SJSA1 (cell line): ENCODE measurements at places on chromosomes 4 and X. TPM values are rescaled to one million over a fixed set of nuclear protein-coding genes. Genes with fewer than 3 reads are reported as not detected.

PLK4 gene
- 39.9 and 81.7 TPM in 2 replicates for total RNA-seq

SSX2 gene
- not detected in 2 replicates for total RNA-seq

MAGEA10 gene
- total RNA-seq, result not detected in 2 replicates

MAGEB10 gene
- total RNA-seq, result not detected in 2 replicates

LGI2 gene
- not detected in 2 replicates for total RNA-seq

GRCh38 chr4:8236106-8236919, 33.2 kb upstream of the HTRA3 start:
- no peaks in the 10 kb centered on the region for H3K4me1 ChIP-seq
- no peaks in the 10 kb centered on the region for H3K27me3 ChIP-seq
- H3K4me3 ChIP-seq, result no peak overlapping the region
- no peak overlapping the region for H3K27ac ChIP-seq
- no peaks in the 10 kb centered on the region for H3K36me3 ChIP-seq
- DNase-seq, result no peak

GRCh38 chrX:8297766-8298165, 126.7 kb upstream of the VCX2 start:
- no peak for DNase-seq
- no peaks in the 10 kb centered on the region for H3K4me1 ChIP-seq
- no peaks in the 10 kb centered on the region for H3K27me3 ChIP-seq
- H3K27ac ChIP-seq, result no peak overlapping the region
- H3K36me3 ChIP-seq, result no peaks in the 10 kb centered on the region

DNA sequence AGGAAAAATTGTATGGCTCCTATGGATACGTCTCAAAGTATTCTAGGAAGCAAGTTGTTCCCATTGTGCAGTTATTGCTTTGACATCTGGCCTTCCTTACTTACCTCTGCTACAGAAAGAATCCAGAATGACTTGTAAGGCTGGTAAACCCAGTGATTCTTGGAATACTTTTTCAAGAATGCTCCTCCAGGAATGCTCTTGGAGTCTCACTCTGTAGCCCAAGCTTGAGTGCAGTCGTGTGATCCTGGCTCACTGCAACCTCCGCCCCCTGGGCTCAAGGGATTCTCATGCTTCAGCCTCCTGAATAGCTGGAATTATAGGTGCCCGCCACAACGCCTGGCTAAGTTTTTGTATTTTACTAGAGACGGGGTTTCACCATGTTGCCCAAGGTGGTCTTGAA, 38.1 kb downstream of the GAB1 start:
- no peaks in the 10 kb centered on the region for H3K4me1 ChIP-seq
- no peak for DNase-seq
- no peaks in the 10 kb centered on the region for H3K27me3 ChIP-seq
- H3K4me3 ChIP-seq, result no peak overlapping the region
- H3K36me3 ChIP-seq, result no peaks in the 10 kb centered on the region

- H3K27me3 ChIP-seq, result no peaks in the 10 kb centered on the region
- H3K27ac ChIP-seq, result no peak overlapping the region
- no peaks in the 10 kb centered on the region for H3K36me3 ChIP-seq
- H3K4me3 ChIP-seq, result no peak overlapping the region
Observed at GRCh38 chr4:25425361-25425760, 48.3 kb downstream of the ANAPC4 start.

- H3K4me3 ChIP-seq, result no peak overlapping the region
- H3K36me3 ChIP-seq, result no peaks in the 10 kb centered on the region
- DNase-seq, result no peak
Observed at GRCh38 chr4:115128037-115128436, 14.6 kb upstream of the NDST4 start.

GRCh38 chr4:68592673-68593072, 16.6 kb upstream of the UGT2B17 start:
- H3K27me3 ChIP-seq, result 0 out of 2 replicates have a peak, but pooled peaks cover 2% of the 10 kb centered on the region
- H3K4me3 ChIP-seq, result no peak overlapping the region
- no peak overlapping the region for H3K27ac ChIP-seq

DNA sequence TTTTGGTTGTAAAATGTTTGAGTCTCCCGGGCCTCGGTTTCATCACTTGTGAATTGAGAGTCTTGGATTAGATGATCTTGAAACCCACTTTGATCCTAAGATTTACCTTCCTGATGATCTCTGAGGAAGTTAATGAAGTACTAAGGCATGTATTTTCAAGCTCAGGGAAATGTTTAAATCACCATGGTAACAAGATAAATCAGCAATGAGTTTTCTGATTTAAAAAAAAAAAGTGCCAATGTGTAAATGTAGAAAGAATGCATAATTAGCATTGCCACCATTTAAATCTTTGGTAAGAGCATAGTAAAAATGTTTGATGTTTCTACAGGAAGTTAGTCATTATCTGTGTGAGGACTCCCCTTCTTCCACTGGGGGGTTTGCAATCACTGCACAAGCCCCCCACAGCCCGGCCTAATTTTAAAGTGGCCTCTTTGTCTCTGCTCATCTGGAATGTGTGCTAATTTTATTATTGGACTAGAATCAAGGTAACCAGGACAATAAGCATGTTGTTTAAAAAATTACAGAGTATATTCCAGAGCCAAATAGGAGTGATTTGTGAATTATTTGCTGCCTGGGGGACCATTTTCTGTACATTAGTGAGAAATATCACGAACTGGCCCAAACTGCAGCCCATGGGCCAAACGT, 93.6 kb downstream of the SLC34A2 start:
- H3K27ac ChIP-seq, result no peak overlapping the region
- H3K36me3 ChIP-seq, result no peaks in the 10 kb centered on the region
- H3K4me1 ChIP-seq, result no peaks in the 10 kb centered on the region

DNA sequence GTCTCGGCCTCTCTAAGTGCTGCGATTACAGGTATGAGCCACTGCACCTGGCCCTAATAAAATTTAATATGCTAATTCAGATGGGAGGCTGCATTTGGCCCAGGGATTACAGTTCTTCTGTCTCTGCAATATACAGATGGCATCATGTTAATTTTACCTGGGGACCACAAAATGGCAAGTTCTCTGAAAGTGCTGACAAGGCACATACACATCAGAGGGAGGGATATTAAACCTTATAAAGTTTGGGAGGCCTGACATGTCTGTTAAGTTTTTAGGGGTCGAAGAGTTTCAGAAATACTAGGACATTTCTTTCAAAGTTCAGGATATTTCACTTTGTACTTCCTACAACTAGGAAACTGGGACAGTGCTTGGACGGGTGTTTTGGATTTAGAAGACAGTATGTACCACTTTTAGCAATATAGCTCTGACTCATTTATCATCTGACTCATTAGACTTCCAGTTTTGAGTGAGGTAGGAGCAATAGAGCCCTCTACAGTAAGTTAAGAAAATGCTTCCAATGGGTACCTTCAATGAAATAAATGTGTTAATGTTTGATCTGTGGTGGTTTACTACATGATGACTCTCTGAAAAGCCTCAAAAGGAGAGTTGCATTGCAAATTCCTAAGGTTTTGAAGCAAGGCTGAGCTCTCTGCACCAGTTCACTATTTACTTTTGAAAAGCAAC, 981.0 kb upstream of the HS3ST1 start:
- H3K36me3 ChIP-seq, result no peaks in the 10 kb centered on the region
- H3K27ac ChIP-seq, result no peak overlapping the region
- no peak overlapping the region for H3K4me3 ChIP-seq
- H3K27me3 ChIP-seq, result no peaks in the 10 kb centered on the region
- DNase-seq, result no peak
- no peaks in the 10 kb centered on the region for H3K4me1 ChIP-seq

DNA sequence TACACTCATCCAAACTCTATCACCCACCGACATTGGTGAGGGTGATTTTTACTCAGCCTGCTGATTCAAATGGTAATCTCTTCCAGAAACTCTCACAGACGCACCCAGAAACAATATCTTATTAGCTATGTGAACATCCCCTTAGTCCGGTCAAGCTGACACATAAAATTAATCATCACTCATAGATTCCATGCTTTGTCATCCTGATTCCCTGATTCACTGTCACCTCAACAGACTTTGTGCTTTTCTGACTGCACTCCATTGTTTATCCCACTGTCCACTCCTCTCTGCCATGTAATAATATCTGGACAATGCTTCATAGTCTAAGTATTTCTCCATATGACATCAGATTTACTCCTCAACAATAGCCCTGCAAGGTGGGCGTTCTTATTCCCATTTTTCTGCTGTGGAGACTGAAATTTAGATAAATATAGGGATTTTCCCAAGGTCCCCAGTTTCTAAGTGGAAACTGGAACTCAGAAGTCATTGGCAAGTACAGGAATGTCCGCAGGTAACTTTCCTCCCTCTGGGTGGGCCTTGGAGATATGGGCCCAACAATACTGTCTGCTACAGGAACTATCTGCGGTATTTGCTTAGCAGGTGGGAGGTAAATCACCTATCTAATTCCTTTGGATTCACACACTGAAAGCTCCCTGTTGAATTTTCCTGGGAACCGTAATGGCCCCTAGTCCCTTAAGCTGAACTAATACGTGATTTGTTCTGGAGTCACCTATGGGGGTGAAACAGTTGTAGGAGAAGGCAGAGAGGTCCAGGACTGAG, 228.6 kb upstream of the BCOR start:
- H3K27ac ChIP-seq, result no peak overlapping the region
- DNase-seq, result peak; percentile 33
- peaks cover 10% of the 10 kb centered on the region for H3K4me1 ChIP-seq
- H3K36me3 ChIP-seq, result no peaks in the 10 kb centered on the region

- no peak overlapping the region for H3K4me3 ChIP-seq
- no peaks in the 10 kb centered on the region for H3K4me1 ChIP-seq
- no peak for DNase-seq
- no peaks in the 10 kb centered on the region for H3K27me3 ChIP-seq
- no peaks in the 10 kb centered on the region for H3K36me3 ChIP-seq
- no peak overlapping the region for H3K27ac ChIP-seq
Observed at GRCh38 chr4:24730256-24731001, 64.9 kb upstream of the SOD3 start.

- no peaks in the 10 kb centered on the region for H3K36me3 ChIP-seq
- no peaks in the 10 kb centered on the region for H3K4me1 ChIP-seq
- no peak overlapping the region for H3K4me3 ChIP-seq
- H3K27ac ChIP-seq, result no peak overlapping the region
Observed at GRCh38 chr4:179867300-179867878, 2375.8 kb upstream of the TENM3 start.

DNA sequence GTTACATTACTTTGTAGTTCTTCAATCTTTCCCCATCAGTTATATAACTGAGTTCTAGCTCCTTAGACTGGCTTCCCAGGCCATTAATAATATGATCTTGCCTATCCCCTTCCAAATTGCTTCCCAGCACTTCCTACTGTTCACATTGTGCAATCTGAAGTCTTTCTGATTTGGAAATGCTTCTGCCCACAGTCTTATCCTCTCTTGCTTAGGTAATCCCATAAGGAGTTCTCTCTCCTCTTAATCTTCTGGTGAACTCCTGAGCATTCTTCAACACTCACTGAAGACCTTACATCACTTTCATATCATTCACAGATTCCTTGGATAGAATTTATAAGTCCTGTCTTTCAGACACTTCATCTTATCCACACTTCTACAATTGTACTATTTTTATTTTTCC, 132.7 kb upstream of the TTC29 start:
- no peaks in the 10 kb centered on the region for H3K4me1 ChIP-seq
- no peak for DNase-seq
- no peaks in the 10 kb centered on the region for H3K27me3 ChIP-seq
- no peak overlapping the region for H3K4me3 ChIP-seq
